ENCODE measurements at places on chromosomes 5 and 9. TPM values are rescaled to one million over a fixed set of nuclear protein-coding genes. Genes with fewer than 3 reads are reported as not detected.

Gene ADGRV1
- total RNA-seq: 1.8 TPM

Gene SPATA31D4
- total RNA-seq: not detected

Gene CDX1
- not detected for total RNA-seq

Gene ADGRD2
- total RNA-seq: not detected

Gene SARDH
- 0.07 TPM for total RNA-seq

Gene SEMA5A
- total RNA-seq: 4.7 TPM

Gene DMRTA1
- total RNA-seq: 1.4 TPM

Gene SCGB3A2
- not detected for total RNA-seq

Gene PCDHGB4
- total RNA-seq: 5.5 TPM

Gene SLC1A3
- 5.0 TPM for total RNA-seq

Gene TAF11L10
- total RNA-seq: not detected

Gene DBH
- total RNA-seq: not detected

Gene EIF4E1B
- not detected for total RNA-seq

Gene OLFML2A
- 63.6 TPM for total RNA-seq

Gene FOXD4
- total RNA-seq: 0.14 TPM

Gene NR6A1
- 0.89 TPM for total RNA-seq

Gene TICAM2
- total RNA-seq: not detected

Gene HRH2
- total RNA-seq: not detected

Gene PLAC8L1
- total RNA-seq: not detected

Gene B4GALT7
- total RNA-seq: 19.1 TPM

Gene FOXD4L6
- 0.07 TPM for total RNA-seq

Gene PCDHB16
- 0.32 TPM for total RNA-seq

Gene FAM153A
- not detected for total RNA-seq

Gene KIAA0825
- 13.2 TPM for total RNA-seq

All from NCI-H460 (cell line).